ENCODE measurements at places on chromosomes 7 and 10. TPM values are rescaled to one million over a fixed set of nuclear protein-coding genes. Genes with fewer than 3 reads are reported as not detected.

DNA sequence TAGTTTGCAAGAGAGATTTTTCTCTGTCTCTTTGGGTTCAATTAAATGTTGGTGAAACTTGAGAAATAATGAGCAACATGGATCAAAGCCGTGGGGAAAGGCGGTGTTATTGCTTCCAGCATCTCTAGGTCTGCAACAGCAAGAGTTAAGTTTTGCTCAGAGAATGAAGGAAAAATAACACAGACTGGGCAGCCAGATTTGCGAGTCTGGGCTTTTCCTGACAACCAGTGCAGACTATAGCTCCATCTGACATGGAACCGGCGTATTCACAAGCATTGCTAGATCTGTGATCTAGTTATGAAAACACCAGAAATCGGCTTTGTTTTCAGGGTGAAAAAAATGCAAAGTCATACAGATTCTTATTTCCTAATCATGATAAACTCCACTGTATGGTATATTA lies 110.4 kb downstream of the CAMK1D start:
- no peak for DNase-seq

GRCh38 chr7:112383671-112384417 lies 66.4 kb upstream of the IFRD1 start:
- no peak for DNase-seq

- no peak for DNase-seq
These were observed 138.7 kb downstream of the NEURL1 start for GRCh38 chr10:103632247-103632642.

DNA sequence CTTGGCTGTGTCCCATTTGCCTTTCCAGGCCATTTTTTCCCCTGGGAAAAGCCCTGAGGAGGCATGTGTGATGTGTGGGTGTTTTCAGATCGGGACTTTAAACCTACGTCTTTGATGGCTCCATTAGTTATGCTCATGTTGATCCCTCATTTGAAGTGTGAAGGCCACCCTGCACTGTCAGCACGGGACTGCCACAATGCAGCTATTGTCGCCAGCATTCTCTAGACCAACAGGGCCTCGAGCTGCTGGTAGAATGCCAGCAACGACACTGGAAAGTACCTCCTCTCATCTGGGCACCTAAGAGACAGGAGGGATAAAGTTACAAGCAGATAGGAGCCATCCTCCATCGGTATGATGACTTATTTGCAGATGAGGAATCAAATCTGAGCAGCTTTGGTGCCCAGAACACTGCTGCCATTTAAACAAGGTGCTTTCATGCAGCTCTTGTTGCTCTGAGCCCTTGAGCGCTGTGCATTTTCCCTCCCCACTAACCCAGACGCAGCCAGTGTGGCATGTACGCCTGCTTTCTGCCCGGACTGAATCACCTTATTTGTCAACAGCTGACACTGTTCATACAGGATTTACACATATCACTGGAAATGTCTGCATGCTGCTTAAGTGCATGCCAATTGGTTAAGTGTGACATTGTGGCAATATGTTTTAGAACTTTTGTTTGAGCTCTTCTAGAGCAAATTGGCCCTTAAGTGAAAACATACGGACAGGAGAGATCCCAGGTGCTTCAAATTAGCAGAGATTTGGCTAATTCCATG lies 175.0 kb upstream of the PITRM1 start:
- DNase-seq: no peak

DNA sequence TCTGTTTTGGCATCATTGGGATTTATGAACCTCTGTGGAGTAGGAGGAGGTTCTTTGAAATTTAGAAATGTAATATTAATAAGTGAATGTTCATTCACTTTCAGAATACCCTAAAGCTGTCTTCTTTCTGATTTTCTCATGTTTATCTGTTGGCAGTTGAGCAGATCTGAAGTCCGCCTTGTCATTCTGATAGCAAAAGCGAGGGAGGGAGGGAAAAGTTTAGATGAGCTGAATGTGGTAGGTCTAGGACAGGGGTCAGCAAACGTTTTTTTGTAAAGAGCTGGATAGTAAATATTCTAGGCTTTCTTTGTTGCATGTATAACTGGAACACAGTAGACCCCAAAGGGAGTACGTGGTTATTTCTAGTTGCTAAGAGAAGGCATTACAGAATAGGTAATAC lies 94.4 kb upstream of the GATA3 start:
- DNase-seq: no peak

- DNase-seq: no peak
These were observed 23.6 kb downstream of the DDIT4 start for GRCh38 chr10:72297281-72297804.

DNA sequence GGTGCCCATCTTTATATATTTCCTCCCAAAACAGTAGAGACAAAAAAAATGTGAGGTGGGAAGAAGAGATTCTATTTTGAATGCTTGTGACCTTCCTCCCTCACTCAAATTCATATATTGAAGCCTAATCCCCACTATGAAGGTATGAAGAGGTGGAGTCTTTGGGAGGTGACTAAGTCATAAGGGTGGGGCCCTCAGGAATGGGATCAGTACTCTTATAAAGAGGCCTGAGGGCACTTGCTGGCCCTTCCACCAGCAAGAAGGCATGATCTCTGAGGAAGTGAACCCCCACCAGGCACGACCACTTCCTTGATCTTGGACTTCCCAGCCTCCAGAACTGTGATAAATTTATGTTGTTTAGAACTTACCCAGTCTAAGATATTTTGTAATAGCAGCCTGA lies 517.2 kb upstream of the CNTNAP2 start:
- no peak for DNase-seq

GRCh38 chr10:94351089-94351488 lies 11.7 kb downstream of the NOC3L start:
- no peak for DNase-seq

- DNase-seq: no peak
These were observed 69.2 kb downstream of the CNTNAP2 start for GRCh38 chr7:146185844-146186243.

DNA sequence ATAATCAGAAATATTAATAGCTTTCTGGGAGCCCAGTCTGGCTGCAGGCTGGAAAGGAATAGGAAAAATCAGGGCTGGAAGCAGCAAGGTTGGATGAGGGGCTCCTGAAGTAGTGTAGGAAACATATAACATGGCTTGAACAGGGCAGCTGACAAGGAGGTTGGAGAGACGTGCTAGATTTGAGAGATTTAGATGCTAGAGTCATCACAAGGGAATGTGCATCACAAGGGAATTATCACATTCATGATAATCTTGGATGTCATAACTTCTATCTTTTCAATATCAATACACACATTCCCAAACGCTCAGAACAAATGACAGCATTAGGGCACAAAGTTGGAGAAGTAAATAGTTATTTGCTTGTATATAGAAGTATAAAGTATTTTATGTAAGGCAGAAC lies 120.9 kb upstream of the EGFR start:
- no peak for DNase-seq

DNA sequence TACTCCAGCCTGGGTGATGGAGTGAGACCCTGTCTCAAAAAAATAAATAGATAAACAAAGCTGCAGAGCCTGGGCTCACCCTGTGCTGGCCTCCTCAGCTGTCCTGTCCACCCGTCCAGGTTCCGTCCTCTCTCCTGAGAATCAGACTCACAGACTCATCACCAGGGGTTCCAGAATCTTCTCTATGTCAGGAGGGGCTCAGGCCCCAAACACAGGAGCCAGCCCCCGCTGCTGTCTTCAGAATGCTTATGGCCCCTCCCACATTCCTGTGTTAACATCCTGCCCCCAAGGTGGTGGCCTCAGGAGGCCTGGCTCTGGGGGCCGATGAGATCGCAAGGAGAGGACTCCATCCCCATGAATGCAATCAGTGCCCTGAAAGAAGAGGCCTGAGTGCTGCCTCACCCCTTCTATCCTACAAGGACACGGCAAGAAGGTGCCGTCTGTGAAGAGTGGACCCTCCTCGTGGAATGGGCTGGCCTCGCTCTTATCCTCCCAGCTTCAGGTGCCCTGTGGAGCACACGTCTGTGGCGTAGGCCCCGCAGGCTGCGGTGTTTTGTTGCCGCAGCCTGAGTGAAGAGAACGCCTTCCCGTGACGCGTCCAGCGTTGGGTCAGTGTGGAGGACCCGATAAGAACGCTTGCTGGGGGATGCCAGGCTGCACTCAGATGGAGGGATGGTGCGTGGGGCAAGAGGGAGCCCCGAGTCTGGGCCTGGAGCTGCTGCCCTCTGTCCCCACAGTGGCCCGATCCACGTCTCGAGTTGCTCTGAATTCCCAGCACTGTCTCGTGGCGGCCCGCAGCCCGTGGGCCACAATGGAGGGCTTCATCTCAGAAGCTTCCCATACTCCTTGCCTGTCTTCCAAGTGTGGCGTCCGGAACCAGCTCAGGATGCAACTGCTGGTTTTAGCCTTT lies 77.1 kb downstream of the INPP5A start:
- no peak for DNase-seq

- DNase-seq: no peak
These were observed 13.4 kb upstream of the FIS1 start for GRCh38 chr7:101258243-101258731.

DNA sequence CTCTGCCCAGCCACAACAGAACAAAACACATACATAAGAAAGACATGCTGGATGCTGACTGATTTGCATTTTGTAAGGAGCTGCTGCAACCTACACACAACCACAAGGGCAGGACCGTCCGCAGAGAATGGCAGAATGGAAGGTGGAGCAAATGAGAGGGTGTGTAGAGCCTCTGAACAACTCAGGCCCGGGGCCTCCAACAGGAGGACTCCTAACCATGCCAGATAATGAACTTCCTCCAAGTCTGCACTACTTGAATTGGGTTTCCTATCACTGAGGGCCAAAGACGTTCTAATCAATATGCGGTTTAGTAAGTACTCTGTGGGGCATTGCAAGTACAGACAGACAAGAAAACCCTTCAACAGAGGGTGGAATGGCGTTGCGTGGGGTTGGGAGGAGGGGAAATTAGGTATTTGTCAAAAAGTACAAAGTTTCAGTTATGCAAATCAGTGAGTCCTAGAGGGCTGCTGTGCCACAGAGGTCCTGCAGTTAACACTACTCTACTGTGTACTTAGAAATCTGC lies 14.6 kb downstream of the VOPP1 start:
- peak; percentile 43 for DNase-seq

DNA sequence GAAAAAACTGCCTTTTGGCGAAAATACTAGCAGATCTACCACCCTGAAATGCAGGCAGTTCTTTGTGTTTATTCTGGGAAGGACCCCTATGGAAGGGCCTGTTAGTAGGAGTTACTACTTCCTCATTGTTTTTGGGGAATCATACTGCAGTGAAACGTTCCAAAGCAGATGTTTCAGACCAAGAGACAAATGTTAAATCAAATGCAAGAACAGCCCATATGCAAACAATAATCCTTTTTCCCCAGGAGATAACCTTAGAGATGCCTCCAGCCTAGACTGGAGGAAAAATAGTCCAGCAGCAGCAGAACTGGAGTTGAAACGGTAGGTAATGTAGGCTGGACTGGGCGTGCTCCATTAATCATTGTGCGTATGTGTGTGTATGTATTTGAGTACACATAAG lies 65.9 kb upstream of the VWDE start:
- DNase-seq: no peak

GRCh38 chr7:20038676-20039075 lies 178.5 kb downstream of the MACC1 start:
- DNase-seq: no peak

GRCh38 chr10:639751-640672 lies 49.5 kb downstream of the DIP2C start:
- DNase-seq: no peak

DNA sequence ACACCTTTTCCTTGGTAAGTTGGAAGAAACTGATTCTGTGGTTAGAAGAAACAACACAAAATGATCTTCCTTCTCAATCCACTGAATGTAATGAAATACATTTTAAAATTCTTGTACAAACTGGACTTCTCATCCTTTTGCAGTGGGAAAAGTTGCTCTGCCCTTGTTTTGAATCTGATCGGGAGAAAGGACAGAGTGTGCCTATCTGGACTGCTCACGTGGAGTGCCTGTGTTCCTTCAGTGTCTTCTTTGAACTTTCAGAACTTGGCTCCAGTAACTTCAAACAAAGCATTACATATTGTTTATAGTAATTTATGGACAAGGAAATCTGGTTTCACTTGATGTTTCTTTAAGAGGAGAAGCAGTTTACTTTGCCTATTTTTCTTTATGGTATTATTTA lies 17.1 kb downstream of the SLC26A3 start:
- DNase-seq: no peak

- DNase-seq: no peak
These were observed 88.7 kb downstream of the TMEM168 start for GRCh38 chr7:112701456-112701855.

ACHE gene
- 7.7 TPM for total RNA-seq

ITPRID1 gene
- total RNA-seq: 1.4 TPM

HTR5A gene
- total RNA-seq: not detected

SFTPA2 gene
- total RNA-seq: 5.9 TPM

C10orf120 gene
- not detected for total RNA-seq
